ENCODE measurements at places on chromosomes 7 and 10. TPM values are rescaled to one million over a fixed set of nuclear protein-coding genes. Genes with fewer than 3 reads are reported as not detected.
A peak's percentile ranks its signal among the peaks of the same experiment; 100 is the strongest.

The SPDYE6 gene
- not detected for total RNA-seq

The HYAL4 gene
- total RNA-seq: not detected

- H3K27ac ChIP-seq: no peak overlapping the region
- H3K27me3 ChIP-seq: no peaks in the 10 kb centered on the region
- no peaks in the 10 kb centered on the region for H3K4me1 ChIP-seq
- H3K4me3 ChIP-seq: no peak overlapping the region
- no peak for DNase-seq
These were observed 599.5 kb upstream of the DPP6 start for GRCh38 chr7:153452661-153453060.

- peak overlapping the region; percentile 100 for H3K27ac ChIP-seq
- no peaks in the 10 kb centered on the region for H3K27me3 ChIP-seq
- peaks cover 40% of the 10 kb centered on the region for H3K36me3 ChIP-seq
- H3K4me1 ChIP-seq: peaks cover 54% of the 10 kb centered on the region
- peak; percentile 68 for DNase-seq
These were observed 681 bp upstream of the SPOCK2 start for GRCh38 chr10:72088889-72089575.

DNA sequence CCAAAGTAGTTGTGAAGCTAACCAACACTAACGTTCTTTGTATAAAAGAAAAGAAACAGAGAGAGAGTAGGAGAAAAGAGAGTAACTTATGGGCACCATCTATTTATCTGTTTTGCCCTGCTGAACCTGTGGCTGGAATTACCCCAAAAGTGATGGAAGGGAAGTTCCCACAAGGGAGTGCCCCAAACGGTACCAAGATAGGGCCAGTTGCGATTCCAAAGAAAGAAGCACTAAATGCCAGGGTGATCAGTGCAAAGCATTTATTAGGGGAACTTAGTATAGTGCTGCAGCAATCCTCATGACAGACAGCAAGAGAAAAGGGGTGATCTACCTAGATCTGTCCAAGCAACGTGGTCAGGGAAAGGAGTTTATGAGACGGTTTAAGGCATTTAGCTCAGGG, 190.2 kb downstream of the SORCS3 start:
- DNase-seq: no peak
- no peak overlapping the region for H3K4me3 ChIP-seq
- no peaks in the 10 kb centered on the region for H3K27me3 ChIP-seq
- no peak overlapping the region for H3K27ac ChIP-seq
